ENCODE measurements at places on chromosomes 11 and 22. TPM values are rescaled to one million over a fixed set of nuclear protein-coding genes. Genes with fewer than 3 reads are reported as not detected.

GRCh38 chr11:23789938-23790371 is 706.9 kb upstream of the LUZP2 start:
- H3K27me3 ChIP-seq: no peaks in the 10 kb centered on the region
- no peak overlapping the region for H3K27ac ChIP-seq
- no peak overlapping the region for H3K4me3 ChIP-seq
- no peak for DNase-seq
- no peaks in the 10 kb centered on the region for H3K36me3 ChIP-seq

GRCh38 chr11:130879836-130880235 is 36.4 kb downstream of the SNX19 start:
- H3K4me3 ChIP-seq: no peak overlapping the region
- H3K4me1 ChIP-seq: no peaks in the 10 kb centered on the region
- H3K36me3 ChIP-seq: peaks cover 24% of the 10 kb centered on the region
- no peak for DNase-seq
- H3K27me3 ChIP-seq: no peaks in the 10 kb centered on the region

DNA sequence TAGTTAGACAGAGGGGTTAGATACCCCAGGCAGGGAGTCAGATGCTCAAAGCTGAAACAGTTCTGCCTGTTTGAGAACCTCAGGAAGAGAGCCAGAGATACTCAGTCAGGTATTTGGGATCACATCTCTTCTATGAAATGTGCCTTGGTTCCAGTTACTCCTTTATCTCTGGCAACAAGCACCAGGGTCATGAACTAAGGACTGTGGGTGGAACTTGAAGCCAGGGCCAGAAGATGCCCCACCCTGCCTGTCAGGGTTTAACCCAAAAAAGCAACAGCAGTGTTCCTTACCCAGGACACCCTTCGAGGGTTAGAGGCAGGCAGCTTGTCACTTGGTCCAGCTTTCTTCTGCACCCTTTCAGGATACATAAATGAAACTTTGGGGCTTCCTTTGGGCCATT is 15.0 kb upstream of the WT1 start:
- no peak overlapping the region for H3K27ac ChIP-seq
- H3K36me3 ChIP-seq: no peaks in the 10 kb centered on the region
- no peak for DNase-seq
- H3K4me3 ChIP-seq: no peak overlapping the region
- no peaks in the 10 kb centered on the region for H3K4me1 ChIP-seq

GRCh38 chr11:59200423-59200746 is 12.3 kb downstream of the MPEG1 start:
- no peak overlapping the region for H3K4me3 ChIP-seq

GRCh38 chr11:18361154-18361553 is 33.2 kb upstream of the LDHA start:
- H3K27ac ChIP-seq: no peak overlapping the region
- no peak for DNase-seq
- peaks cover 23% of the 10 kb centered on the region for H3K36me3 ChIP-seq

GRCh38 chr11:57406337-57406904 is 16.0 kb upstream of the PRG2 start:
- no peak for DNase-seq
- no peak overlapping the region for H3K4me3 ChIP-seq
- no peak overlapping the region for H3K27ac ChIP-seq
- peaks cover 34% of the 10 kb centered on the region for H3K36me3 ChIP-seq

DNA sequence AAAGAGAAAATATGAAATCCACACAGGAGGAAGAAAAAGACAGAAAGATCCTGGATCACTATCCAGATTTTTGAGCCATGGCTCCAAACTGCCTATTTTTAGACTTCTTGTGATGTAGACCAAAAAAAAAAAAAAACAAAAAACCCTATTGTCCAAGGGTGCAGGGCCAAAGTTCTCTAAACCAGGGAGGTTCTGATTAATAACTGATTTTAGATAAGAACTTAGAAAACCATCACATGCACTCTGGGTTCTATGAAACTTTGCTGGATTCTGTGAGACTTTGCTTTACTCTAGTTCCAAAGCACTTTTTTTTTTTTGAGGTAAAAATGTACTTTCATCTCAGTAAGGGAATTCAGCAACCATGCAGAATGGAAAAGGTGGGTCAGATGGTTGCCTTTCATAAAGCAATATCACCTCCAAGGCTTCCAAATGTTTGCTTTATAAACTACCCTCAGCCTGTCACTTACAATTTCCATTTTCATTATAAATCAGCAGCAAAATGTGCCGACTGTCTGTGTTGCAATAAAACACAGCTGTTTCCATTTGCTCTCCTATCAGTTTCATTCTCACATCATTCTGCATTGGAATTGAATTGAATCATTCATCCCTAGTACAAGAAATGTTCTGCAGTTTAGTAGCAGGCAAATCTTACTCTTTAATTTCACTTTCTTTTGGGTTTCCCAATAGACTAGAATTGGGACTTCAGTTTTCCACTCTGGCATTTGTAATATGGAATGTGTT is 1584.3 kb upstream of the RAG2 start:
- no peaks in the 10 kb centered on the region for H3K4me1 ChIP-seq
- no peaks in the 10 kb centered on the region for H3K36me3 ChIP-seq
- no peak for DNase-seq
- no peaks in the 10 kb centered on the region for H3K27me3 ChIP-seq

DNA sequence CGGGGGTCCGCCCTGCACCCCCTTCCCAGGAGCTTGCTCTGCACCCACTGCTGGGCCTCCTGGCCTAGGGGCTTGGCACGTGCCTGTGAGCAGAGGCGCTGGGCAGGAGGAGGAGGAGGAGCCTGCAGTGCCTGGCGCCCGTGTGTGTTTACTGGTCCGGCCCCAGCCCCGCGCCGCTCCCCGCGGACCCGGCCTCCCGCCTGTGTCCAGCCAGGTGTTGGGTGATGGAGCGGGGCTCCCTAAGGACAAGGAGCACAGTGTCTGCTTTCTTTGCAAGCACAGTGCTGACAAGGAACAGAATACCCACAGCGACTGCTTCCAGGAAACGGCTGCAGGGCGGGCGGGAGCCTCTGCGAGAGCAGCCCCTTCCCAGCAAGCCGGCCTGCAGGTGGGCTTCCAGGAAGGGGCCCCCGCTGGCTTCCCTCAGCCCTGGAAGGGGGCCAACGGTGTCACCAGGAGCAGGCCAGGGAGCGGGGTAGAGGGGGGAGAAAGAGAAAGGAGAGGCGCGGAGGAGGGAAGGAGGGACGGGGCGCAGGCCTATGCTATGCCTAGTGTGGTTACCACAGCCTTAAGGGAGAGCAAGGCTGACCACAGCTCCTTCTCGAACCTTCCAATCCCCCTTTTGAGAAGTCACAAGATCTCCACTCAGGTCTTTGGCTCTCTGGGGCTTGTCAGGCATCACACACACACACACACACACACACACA is 6.6 kb downstream of the H19 start:
- no peaks in the 10 kb centered on the region for H3K27me3 ChIP-seq
- H3K36me3 ChIP-seq: no peaks in the 10 kb centered on the region
- H3K27ac ChIP-seq: no peak overlapping the region
- H3K4me1 ChIP-seq: no peaks in the 10 kb centered on the region
- DNase-seq: no peak

DNA sequence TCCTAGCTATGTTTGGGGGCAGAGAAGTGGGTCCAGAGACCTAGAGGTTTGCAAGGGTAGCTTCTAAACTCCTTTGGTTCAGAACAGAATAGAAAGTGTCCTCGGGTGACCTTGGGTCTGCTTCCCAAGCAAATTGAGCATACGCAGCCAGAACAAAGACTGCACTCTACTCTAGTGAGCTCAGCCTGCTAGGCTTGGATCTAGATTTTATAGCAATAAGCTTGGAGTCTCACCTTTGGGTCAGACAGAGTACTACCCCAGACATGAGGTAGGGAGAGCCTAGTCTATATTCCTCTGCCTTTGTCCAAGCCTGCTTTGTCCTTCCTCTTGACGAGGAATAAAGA is 52.6 kb upstream of the ELF5 start:
- no peak for DNase-seq
- H3K36me3 ChIP-seq: no peaks in the 10 kb centered on the region
- no peak overlapping the region for H3K27ac ChIP-seq
- H3K4me3 ChIP-seq: no peak overlapping the region

- H3K4me1 ChIP-seq: peaks cover 15% of the 10 kb centered on the region
- no peak overlapping the region for H3K27ac ChIP-seq
Measured at GRCh38 chr11:122715548-122716440, 60.3 kb downstream of the UBASH3B start.

GRCh38 chr11:17154409-17155159 is 53.2 kb downstream of the PIK3C2A start:
- H3K27ac ChIP-seq: no peak overlapping the region
- no peaks in the 10 kb centered on the region for H3K27me3 ChIP-seq
- DNase-seq: no peak

DNA sequence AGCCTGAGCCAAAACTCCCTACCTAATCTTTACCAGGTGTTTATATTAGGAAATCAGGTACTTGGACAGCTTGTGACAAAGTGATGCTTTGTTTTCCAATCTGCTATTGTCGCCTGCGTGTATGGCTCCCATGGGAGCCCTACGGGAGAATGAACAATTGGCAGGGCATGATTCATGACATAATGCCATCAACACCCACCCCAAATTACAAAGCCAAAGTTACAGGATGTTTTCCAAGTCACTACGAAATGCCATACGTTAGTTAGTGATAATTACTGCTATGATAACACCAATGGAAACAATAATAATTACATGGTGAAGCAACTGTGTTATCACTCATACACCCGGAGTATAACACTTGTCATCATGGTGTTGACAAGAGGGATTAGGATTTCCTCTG is 226.4 kb downstream of the FAM181B start:
- H3K4me1 ChIP-seq: no peaks in the 10 kb centered on the region
- no peaks in the 10 kb centered on the region for H3K36me3 ChIP-seq
- H3K27ac ChIP-seq: no peak overlapping the region

DNA sequence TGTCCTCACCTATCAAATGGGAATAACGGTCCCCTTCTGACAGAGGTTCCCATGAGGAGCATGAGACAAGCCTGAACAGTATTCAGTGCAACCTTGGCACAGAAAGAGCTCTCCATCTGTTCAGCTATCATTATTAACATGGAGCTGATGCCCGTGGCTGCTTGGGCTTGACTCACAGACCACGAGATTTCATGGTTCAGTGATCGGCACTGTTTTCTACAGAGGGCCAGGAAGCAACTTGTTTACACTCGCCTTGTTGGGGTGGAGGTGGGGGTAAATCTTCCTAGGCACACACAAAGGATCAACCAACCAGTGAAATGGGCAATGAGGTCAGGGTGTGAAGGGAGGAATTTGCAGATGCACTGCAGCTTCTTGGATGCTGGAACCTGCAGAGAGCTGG is 88.2 kb downstream of the CWC15 start:
- no peak overlapping the region for H3K4me3 ChIP-seq
- no peaks in the 10 kb centered on the region for H3K36me3 ChIP-seq
- no peaks in the 10 kb centered on the region for H3K4me1 ChIP-seq
- DNase-seq: no peak

- H3K4me1 ChIP-seq: no peaks in the 10 kb centered on the region
- no peak for DNase-seq
- H3K36me3 ChIP-seq: no peaks in the 10 kb centered on the region
- H3K27me3 ChIP-seq: no peaks in the 10 kb centered on the region
- H3K27ac ChIP-seq: no peak overlapping the region
- H3K4me3 ChIP-seq: no peak overlapping the region
Measured at GRCh38 chr11:15826826-15827225, 529.5 kb downstream of the SOX6 start.

DNA sequence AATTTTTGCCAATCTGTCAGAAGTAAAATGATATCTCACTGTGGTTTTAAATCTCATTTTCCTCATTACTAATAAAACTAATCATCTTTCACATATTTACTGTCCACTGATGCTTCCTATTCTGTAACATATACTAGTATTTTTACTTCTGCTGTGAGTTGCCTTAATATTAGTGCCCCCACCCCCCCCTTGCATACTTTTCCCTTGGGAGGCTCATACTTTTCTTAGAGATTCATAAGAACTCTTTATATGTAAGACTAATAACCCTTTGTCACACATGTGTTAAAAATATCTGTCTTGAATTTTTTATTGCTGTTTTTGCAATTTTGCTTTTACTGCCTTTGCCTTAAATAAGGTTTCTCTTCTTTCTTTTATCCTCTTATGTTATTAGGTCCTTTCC is 87.2 kb downstream of the PHF21A start:
- H3K27ac ChIP-seq: no peak overlapping the region
- H3K4me3 ChIP-seq: no peak overlapping the region
- H3K36me3 ChIP-seq: no peaks in the 10 kb centered on the region
- no peaks in the 10 kb centered on the region for H3K4me1 ChIP-seq
- no peak for DNase-seq
- no peaks in the 10 kb centered on the region for H3K27me3 ChIP-seq

DNA sequence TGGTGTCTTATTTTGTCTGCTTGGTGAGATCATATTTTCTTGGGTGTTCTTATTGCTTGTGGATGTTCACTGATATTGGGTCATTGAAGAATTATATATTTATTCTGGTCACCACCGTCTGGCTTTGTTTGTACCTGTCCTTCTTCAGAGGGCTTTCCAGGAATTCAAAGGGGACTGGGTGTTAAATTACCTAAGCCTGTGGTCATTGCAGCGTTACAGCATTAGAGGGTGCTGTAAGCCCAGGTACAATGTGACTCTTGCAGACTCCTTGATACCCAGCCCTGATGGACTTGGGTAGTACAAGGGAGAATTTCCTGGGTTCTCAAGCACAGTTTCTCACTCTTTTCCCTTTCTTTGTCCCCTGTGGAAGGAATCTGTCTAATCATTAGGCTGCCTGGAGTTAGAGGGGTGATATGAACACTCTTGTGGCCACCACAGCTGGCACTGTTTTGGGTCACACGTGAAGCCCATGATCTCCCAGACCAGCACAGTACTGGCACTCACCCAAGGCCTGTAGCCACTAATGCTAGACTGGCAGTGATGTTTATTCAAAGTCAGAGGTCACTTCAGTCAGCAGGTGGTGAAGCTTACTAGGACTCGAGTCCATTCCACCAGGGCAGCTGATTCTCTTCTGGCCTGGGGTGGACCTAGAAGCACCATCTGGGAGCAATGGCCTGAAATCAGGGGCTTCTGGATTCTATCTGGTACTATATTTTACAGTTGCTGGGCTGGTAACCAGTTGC is 56.1 kb upstream of the NARS2 start:
- H3K4me1 ChIP-seq: no peaks in the 10 kb centered on the region
- H3K4me3 ChIP-seq: no peak overlapping the region
- H3K27me3 ChIP-seq: no peaks in the 10 kb centered on the region

GRCh38 chr22:48568736-48569330 is 1258.8 kb downstream of the BRD1 start:
- H3K27me3 ChIP-seq: no peaks in the 10 kb centered on the region
- no peak overlapping the region for H3K27ac ChIP-seq
- no peaks in the 10 kb centered on the region for H3K4me1 ChIP-seq
- H3K36me3 ChIP-seq: no peaks in the 10 kb centered on the region
- no peak overlapping the region for H3K4me3 ChIP-seq

The KCNK7 gene
- total RNA-seq: 9.2 TPM

The PANX2 gene
- total RNA-seq: not detected

The OR5T1 gene
- total RNA-seq: not detected

The ARSA gene
- total RNA-seq: 64.3 TPM

The MYBPC3 gene
- 0.86 TPM for total RNA-seq

The MIAT gene
- 49.8 TPM for total RNA-seq

The POLA2 gene
- 16.0 TPM for total RNA-seq

Measured in naive thymus-derived CD4-positive, alpha-beta T cell (primary cell).